ENCODE measurements at places on chromosomes 12 and 14.

GRCh38 chr12:115404761-115405470 is 720.9 kb upstream of the TBX3 start:
- DNase-seq: no peak

DNA sequence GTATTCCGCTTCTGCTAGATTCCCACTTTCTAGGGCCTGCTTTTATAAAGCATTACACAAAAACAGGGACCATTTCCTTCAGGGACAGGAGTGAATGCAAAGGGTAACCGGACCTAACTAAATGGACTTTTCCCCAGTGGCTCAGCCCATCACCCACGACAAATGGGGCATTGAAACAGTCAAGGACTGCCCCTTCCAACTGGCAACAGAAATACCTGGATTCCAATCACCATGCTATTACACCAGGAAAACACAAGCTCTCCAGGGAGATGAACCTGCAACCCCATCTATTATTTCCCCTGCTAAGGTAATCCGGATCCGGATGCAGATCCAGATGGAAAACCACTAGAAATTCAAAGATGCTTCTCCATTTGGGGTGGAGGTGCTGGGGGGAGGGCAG is 1.0 kb downstream of the MPHOSPH9 start:
- DNase-seq: no peak

DNA sequence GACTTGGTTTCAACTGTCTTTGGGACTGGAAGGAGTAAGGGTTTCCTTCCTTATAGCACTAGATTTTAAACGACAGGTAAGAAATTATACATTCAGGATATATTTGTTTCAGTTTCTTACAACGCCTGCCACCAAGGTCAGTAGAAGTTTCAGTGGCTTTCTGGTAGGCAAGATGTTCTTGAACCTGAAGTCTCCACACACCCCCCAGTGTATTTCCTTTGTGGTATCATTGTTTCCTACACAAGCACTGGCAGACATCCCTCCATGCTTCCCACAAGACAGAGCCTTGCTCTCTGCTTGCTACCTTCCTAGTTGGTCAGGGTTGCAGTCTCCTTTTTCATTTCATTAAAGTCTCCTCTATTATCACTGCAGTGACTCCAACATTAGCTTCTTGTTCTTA is 283.1 kb downstream of the FLRT2 start:
- DNase-seq: no peak

DNA sequence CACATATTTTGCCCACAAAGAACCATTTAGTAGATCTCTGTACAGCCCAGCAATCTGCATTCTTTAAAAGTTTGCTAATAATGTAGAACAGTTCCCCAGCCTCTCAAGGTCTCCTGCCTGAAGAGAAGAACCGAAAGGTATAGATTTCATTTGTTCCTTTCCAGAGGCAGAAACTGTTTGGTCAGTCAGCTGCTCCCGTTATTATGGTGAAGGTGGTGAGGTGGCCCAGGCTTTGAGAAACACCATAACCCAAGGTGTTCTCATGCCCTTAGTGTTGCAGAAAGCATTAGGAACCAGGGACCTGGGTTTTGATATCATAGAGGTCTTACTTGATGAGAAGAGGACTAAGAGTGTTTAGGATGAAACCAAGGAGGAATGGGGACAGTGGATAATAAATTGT is 65.3 kb downstream of the SUSD6 start:
- DNase-seq: no peak

- no peak for DNase-seq
Observed at GRCh38 chr14:99976681-99977080, 88.5 kb upstream of the EVL start.

DNA sequence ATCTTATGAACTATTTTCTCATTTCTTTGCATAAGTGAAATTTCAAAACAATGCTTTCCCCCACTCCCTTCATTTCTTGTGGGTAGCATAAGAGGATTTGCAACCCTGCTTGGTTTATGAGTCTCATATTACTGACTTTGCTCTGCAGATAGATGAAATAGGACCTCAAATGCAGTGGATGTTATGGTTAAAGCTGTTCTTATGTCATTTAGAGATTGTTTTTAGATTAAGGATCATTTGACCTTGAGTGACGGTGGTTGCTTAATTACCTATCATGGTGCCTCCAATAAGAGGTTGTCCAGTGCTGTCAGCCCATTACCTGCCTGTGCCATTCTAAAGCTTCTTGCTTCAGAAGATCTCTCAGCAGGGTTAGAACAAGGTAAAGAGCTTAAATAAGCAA is 351.4 kb upstream of the ATP2B1 start:
- no peak for DNase-seq

DNA sequence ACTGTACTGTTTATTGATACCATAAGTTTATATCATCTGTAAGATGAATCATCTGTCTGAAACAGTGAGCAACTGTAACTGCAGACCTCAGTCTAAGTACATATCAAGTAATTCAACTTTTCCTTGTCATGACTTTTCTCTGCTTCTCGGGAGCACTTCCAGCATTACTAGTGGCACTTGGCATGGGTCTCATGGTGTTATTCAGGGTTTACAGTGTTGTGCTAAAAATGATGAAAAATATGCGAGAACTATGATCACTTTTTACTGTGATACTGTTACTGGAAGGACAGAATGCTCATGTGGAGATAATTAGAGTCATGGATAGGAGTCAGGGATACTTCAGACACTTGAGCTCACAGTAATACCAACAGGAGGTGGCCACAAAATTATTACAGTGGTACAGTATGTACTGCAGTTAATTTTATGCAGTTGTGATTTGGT is 8.3 kb downstream of the KTN1 start:
- no peak for DNase-seq

GRCh38 chr12:65586796-65587195 is 237.5 kb upstream of the HMGA2 start:
- no peak for DNase-seq

DNA sequence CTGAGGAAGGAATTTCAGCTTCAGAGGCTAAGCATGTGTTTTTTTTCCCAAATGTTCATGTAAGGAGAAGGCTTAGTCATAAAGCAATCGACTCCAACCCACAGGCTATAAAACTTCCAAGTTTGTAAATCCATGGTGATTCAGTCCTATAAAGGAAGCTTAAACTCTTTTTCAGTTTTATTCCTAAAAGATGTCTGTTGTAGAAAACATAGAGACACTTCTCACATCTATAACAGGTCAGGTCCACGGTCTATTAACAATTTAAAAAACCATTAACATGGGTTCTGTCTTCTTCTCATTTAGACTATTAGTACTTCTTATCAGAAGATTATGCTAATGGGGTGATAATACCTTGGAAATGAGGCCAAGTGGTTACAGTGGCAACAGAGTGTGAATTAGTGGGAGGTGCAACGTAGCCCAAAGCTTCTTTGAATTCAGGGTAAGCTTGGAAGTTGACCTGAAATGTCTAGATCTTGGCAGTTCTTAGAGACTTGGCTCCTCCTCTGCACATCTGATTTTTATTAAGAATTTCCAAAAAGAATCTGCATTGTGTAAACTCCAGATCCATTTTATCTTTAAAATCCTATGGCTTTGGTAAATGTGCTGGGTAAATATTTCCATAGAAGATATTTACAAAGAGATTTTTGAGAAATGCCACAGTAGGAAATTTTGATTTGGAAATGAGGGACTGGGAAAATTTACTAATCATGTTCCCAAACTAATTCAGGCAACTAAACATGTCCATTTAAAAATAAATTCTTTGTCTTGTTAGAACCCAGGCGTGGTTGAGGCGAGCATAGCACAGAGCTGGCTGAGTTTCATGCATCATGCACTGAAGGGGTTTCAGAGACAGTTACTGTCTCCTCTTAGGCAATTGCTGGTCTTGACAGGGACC is 86.4 kb downstream of the EML1 start:
- no peak for DNase-seq

DNA sequence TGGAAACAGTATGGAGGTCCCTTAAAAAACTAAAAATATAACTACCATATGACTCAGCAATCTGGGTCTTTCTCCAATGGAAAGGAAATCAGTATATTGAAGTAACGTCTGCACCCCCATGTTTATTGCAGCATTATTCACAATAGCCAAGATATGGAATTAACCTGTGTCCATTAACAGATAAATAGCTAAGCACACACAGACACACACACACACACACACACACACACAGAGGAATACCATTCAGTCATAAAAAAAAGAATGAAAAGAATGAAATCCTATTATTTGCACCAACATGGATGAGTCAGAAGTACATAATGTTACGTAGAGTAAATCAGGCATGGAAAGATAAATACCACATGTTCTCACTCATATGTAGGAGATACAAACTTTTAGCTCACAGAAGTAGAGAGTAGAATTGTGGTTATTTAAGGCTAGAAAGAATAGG is 4.7 kb downstream of the KLRK1 start:
- no peak for DNase-seq

DNA sequence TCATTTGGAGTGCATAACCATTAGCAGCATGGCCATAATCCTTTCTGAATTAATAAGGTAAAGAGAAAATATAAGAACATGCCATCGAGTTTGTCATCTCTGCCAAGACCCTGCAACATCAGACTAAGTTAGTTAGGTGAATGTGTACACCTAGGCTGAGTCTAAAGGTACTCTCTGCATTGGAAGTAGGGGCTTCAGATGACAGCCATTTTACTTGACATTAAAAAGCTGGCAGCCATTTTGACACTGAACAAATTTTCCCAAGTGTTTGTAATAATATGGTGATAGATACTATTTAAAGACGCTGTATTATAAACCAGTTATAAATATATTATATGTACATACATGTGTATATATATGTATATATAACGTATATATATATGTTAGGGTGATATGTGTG is 79.0 kb downstream of the SUDS3 start:
- no peak for DNase-seq

DNA sequence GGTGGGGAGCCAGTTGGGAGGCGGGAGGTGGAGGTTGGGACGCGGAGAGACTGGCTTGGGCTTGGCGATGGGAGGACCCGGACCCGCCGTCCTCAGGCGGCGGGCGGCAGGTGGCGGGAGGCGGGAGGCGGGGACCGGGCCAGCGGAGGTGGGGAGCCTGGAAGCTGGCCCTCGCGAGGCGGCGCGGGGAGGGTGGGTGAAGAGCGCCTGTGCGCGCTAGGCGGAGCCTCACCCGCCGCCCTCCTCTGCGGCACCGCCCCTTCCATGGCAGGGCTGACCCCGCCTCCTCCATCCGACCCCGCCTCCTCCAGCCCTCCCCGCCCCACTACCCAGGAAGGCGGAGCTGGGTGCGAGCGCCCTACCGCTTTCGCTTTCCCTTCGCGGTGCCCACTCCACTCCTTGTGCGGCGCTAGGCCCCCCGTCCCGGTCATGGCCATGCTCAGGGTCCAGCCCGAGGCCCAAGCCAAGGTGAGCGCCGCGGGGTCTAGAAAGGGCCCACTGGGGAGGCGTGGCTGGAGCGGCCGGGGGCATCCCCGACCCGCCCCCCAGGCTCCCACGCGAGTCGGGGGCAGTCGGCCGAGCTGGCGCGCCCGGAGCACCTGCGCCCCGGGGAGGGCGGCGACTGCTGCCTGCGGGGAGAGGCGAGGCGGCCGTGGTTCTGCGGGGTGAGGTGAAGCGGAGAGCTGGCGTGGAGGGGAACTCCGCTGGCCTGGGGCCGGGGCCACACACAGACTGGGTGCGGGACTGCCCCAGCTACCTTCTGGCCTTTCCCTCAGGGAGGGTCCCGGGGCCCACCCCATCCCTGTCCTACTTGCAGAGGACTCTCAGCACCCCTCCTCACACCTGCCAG is at the start of gene PSME1:
Gene PSME1 (plus strand): TSS at position 361 of the 850 bp plus-strand sequence. CDS start 69 bp downstream, at position 430.
- peak; percentile 90 for DNase-seq

- no peak for DNase-seq
Observed at GRCh38 chr14:103662029-103662428, 33.0 kb downstream of the KLC1 start.

DNA sequence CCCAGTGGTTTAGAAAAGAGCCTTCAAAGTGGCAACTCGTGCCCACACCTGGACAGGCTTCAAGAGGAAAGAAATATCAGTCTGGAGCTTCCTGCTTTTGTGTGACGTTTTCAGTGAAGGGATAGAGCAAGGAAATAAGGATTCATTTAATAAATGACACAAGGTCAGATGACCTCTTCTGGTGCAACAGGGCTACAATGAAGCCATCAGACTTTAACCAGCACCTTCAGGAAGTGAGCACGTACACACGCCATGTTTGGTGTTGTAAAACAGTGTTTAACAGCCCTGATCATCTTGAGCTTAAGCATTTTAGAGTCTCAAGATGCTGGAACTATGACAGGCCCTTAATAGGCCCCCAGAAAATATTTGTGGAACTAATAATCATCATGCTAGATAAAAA is 59.1 kb downstream of the CCDC60 start:
- no peak for DNase-seq

DNA sequence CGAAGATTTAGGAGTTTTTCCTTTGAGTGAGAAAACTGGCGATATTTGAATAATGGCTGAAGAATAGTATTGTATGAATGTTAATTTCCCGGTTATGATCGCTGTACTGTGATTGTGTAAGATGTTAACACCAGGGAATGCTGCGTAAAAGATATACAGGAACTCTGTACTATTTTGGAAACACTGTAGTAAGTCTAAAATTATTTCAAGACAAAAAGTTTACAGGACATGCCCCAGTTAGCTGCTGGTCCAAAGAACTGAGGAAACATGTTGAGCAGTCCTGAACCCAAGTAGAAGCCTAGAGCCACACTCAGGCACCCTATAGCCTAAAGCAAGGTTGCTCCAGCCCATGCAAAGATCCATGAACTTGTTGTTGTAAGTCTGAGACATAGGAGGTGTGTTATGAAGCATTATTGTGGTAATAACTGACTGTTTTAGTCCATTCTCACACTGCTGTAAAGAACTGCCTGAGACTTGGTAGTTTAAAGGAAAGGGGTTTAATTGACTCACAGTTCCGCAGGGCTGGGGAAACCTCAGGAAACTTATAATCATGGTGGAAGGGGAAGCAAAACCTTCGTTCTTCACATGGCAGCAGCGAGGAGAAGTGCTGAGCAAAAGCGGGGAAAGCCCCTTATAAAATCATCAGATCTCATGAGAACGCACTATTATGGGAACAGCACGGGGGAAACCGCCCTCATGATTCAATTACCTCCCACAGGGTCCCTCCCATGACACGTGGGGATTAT is 99.8 kb upstream of the RESF1 start:
- no peak for DNase-seq

DNA sequence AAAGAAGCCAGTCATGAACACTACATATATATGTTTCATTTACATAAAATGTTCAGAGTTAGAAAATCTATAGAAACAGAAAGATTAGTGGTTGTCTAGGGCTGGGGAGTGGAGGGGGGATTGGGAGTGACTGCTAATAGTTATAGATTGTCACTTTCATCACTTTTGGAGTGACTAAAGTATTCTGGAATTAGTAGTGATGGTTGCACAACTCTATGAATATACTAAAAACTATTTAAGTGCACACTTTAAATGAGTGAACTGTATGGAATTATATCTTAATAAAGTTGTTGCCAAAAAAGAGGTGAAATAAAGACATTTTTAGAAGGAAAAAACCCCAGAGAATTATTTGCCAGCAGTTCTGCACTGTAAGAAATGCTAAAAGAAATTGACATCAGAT is 9.5 kb downstream of the CATSPERB start:
- no peak for DNase-seq

GRCh38 chr12:288687-289086 is 26.1 kb upstream of the SLC6A13 start:
- DNase-seq: no peak

GRCh38 chr14:98871796-98872195 is 400.2 kb downstream of the BCL11B start:
- no peak for DNase-seq

GRCh38 chr12:57129321-57129842 is 1.1 kb downstream of the LRP1 start:
- no peak for DNase-seq

GRCh38 chr12:120249875-120250795 is 15.4 kb downstream of the PXN start:
- DNase-seq: no peak

GRCh38 chr12:67648521-67649260 is at the start of gene DYRK2:
Gene DYRK2 (plus strand): TSS chr12:67648745. CDS start chr12:67649134, 389 bp downstream.
- DNase-seq: peak; percentile 61

GRCh38 chr12:104133866-104134265 is 4.1 kb downstream of the NFYB start:
- no peak for DNase-seq

Measured in stimulated activated CD8-positive, alpha-beta memory T cell treated with anti-CD3 and anti-CD28 coated beads, Interleukin-15, amount 100 ng/mL, for 48 hours (primary cell).